ENCODE measurements at places on chromosomes 6 and 20.

DNA sequence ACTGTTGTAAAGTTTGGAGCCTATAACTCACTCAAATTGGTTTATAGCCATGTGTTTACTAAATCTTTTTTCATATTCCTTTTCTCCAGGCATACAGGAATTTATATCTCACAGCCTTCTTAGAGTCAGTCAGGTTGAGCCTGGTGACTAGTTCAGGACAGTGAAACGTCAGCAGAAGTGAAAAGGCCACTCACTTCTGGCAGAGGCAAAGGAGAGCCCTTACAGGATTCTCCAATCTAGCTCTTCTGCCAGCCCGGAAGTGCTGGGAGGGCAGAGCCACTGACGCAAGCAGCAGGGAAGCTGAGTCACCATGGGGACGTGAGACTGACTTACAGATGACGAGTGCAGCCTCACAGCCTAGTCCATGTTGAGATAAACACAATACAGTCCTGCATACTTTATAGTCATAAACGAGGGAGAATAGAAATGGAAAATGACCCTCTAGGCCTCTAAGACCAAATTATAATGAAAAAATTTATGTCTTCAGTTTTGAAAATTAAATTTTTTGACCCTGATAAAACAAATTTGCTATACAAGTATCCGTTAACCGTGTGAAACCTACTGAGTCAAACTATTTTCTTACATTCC is 1.3 kb downstream of the PXT1 start:
- peak; percentile 93 for DNase-seq

DNA sequence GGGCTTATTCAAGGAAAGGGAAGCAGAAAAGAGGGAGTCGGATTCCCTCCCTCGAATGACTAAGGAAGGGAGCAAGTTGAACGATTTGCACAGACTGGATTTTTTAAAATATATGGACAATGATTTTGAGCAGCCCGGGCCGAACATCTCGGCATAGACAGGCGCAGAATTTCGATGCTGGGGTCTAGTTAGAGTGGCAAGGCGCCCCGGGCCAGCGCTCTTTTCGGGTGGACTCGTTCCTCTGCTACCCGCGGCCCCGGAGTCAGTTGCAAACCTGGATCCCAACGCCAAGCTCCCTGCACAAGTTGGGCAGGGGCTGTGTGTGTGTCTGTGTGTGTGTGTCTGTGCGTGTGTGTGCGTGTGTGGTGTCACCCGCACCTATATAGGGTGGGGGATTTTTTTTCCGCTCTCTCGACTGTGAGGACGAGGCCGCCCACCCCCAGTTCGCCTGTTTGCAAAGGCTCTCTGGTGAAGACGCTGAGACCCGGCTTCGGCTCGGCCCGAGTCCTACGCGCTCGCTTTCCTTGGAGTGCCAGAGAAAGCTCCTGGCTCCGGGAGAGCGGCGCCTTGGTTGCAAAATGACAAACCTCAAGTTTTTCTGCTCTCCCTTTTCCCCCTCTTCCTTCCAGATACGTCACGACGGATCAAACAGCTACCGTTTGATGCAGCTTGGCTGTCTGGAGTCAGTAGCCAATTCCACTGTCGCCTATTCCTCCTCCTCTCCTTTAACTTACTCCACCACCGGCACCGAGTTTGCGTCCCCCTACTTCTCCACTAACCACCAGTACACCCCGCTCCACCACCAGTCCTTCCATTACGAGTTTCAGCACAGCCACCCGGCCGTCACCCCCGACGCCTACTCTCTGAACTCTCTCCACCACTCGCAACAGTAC is 1.4 kb downstream of the TFAP2D start:
- DNase-seq, result no peak

- no peak for DNase-seq
Observed at GRCh38 chr6:65505736-65506135, 201.3 kb downstream of the EYS start.

DNA sequence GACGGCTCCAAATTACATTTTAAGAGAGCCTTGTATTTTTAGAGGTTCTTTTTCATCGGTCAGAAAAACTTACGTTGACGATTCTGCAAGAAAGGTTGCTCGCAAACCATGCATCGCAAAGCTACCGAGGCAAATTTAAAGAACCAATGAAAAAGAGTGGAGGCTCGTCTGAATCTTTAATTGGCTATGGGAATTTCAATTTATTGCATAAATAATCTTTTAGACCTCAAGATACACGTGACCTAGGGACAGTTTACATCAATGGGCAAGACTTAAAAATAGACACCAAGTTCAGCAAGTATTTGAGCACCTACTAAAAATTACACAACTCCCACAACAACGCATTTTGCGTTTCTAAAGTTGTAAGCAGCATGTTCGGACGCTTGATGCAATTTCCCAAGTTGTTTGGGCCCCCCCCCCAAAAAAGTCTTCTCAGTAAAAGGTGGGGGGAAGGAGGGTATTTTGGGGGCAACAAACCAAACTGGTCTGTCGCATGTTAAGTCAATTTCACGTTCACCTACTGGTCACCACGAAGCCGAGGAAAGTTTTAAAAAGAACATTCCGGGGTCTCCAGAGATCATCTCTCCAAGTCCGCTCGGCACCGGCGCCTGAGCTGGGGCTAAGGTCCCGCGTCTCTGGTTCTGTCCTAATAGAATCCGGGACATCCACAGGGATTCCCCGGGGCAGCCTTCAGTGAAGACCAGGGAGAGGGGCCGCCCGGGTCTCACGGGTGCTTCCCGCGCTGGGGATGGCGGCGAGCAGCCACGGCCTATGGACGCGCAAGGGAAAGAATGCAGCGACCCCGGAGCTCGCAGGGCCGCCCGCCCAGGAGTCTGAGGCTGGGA is 851 bp downstream of the SNX5 start:
- peak; percentile 79 for DNase-seq

DNA sequence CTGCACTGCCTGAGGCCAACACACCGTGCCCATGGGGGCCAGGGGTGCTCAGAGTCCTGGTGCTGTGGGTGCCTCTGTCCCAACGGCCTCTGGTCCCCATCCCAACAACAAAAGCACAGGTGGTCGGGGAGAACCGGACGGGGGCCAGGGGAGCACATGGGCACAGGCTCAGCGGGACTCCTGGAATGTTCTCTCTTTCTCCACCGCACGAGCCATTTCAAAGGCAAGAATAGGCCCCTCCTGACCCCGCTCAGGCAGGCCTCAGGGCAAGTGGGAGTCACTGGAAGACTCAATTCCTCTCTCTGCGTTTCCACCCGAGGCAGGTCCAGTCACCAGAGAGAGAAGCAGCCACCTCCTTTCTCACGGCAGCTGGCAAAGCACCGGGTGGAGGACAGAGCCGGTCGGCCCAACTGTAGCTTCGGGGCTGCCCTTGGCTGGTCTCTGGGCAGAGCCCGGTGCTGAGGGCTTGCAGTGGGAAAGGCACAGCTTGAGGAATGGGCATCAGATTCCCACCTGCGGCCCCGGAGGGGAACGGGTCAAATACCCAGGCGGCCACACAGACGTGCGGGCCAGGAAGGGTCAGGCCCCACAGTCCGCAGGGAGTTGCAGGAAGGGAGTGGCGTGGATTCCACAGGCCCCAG is 55.2 kb downstream of the KCNQ2 start:
- DNase-seq, result no peak

- DNase-seq, result no peak
Observed at GRCh38 chr6:24922170-24922569, 13.6 kb downstream of the RIPOR2 start.

DNA sequence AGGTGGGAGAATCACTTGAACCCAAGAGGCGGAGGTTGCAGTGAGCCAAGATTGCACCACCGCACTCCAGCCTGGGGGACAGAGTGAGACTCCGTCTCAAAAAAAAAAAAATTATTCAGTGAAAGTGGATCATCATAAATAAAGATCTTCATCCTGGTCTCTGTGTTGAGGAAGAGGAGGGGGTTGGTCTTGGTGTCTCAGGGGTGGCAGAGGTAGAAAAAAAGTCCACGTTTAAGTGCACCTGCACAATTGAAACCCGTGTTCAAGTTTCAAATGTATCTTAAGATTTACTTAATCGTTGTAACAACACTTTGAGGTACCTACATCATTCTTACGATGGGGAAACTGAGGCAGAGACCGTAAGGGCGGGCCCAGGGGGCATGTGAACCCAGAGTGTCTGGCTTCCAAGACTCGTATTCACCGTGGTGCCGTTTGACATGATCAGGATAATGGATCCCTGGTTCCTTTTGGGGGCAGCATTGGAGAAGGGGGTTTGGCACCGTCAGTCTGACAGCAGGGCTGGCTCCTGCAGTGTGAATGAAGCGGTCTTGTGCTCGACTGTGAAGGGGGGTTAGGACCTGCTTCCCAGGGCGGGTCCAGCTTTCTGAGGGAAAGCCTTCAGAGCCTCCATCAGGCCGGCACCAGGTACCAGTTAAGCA is 32.9 kb upstream of the ID1 start:
- no peak for DNase-seq

- DNase-seq, result peak; percentile 83
Observed at GRCh38 chr6:39102071-39102820, 12.7 kb downstream of the SAYSD1 start.

DNA sequence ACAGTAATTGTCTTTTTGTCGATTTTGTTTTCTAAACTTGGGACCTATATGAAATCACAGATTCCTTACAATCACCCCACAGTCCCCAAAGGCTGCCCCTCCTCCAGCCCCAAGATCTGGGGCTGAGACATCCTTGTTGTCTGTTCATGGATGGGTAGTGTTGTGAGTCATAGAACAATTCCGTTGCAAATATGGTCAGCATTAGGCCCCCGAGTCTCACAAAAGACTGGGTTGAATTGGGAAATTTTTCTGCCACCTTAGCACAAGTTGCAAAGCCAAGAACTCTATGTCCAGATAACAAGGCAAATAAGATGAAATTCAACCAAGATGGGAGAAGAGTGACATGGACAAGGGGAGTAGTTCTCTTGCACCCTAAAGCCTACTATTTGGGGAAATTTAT is 10.5 kb upstream of the TAB2 start:
- DNase-seq, result no peak

GRCh38 chr6:108697561-108698161 is 136.9 kb downstream of the FOXO3 start:
- no peak for DNase-seq

DNA sequence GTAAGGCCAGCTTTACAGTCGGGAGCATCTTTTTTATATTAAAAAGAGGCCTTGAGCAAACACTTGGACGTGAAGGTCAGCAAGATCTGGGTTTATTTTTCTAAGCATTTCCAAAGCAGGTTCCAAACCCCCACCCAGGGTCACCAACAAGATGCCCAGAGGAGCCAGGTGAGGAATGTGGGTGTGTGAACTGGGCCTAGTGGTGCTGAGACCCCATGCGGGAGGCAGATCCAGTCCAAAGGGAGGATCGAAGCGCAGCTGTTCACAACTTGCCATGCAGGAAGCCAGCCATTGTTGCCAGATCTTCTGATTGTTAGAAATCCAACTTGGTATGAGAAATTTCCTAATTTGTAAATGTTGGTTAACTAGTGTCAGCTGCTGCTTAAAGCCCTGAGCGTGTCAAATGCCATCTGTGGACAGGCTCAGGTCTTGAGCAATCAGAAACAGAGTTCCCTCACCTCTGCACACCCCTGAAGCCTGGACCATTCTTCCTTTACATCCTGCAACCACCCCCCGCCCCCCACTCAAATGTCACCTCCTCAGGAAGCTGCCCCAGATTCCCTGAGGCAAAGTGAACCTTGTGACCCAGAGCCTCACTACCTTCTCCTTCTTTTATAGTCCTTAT is 46.5 kb downstream of the NFATC2 start:
- DNase-seq, result no peak

- DNase-seq, result no peak
Observed at GRCh38 chr6:16929809-16930208, 168.5 kb upstream of the ATXN1 start.

DNA sequence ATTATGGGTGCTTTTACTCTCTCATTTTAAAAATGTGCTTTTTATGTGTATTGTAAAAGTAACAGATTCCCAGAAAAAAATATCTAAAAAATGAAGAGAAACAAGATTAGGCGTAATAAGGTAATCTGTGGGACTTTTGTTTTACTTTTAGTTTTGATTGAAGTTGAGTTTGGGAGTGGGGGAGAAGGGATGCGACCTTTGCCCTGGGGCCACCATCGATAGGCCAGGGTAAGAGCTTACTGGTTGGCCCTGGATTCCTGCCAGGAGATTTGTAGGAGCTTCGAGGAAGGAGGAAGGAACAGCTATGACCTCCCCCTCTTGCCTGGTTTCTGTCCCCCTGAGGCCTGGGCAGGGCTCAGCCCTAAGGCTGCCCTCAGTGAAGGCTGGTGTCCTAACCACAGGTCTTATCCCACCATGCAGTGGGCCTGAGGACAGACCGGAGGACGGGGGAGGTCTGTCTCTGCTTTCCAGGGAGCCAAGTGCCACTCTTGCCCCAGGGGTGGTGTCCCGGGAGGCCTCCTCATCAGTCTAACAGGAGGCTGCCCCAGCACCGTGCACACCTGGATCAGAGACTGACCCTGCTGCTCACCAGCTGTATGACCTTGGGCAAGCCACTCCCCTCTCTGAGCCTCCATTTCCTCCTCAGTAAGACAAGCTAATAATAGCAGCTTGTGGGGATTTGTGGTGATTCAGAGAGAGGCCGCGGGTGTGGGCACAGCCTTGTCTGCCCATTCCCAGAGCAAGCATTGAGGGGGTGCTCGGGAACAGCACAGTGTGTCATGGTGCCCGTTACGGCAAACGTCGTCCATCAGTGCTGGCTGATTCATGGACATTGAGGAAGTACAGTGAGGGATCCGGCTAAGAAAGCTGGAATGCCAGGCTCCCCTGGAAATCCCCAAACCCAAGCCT is 21.2 kb downstream of the TGM2 start:
- DNase-seq, result no peak

DNA sequence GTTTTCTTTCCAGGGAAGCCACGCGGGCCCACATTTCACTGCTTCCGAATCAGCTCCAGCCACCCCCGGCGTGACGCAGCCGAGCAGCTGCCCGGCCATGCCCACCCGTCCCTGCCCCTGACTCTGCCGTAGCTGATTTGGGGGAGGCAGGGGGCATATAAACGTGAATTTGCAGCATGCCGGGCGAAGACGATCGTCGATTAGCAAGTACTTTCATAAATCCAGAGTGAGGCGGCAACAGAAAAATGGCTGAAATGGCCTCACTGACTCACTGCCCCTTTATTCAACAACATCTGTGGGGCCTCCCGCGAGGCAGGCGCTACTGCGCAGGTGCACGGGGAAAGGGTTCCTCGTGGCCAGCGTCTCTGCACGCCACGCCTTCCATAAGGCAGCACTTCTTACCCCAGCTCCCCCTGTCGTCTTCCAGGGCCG is 118.0 kb downstream of the DLL1 start:
- peak; percentile 31 for DNase-seq

GRCh38 chr6:40409716-40410397 is 177.3 kb downstream of the LRFN2 start:
- DNase-seq, result no peak

DNA sequence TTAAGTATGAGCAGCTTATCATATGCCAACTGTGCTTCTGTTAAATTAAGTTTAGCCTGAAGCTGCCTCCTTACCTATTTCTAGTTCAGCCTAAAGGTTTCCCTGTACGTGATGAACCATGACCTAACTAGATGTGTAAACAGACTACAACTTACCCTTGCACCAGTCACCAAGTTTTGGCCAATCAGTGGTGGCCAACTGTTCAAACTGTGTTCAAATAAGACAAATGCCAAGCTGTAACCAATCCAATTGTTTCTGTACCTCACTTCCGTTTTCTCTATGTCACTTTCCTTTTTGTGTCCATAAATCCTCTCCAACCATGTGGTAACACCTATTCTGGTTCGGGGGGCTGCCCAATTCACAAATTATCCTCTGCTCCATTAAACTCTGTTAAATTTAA is 6.0 kb upstream of the SLC2A10 start:
- no peak for DNase-seq

Data from Karpas-422 (cell line).